ENCODE measurements at places on chromosomes 1 and 21.

- DNase-seq, result no peak
Observed at GRCh38 chr1:214003233-214003632, 15.5 kb downstream of the PROX1 start.

DNA sequence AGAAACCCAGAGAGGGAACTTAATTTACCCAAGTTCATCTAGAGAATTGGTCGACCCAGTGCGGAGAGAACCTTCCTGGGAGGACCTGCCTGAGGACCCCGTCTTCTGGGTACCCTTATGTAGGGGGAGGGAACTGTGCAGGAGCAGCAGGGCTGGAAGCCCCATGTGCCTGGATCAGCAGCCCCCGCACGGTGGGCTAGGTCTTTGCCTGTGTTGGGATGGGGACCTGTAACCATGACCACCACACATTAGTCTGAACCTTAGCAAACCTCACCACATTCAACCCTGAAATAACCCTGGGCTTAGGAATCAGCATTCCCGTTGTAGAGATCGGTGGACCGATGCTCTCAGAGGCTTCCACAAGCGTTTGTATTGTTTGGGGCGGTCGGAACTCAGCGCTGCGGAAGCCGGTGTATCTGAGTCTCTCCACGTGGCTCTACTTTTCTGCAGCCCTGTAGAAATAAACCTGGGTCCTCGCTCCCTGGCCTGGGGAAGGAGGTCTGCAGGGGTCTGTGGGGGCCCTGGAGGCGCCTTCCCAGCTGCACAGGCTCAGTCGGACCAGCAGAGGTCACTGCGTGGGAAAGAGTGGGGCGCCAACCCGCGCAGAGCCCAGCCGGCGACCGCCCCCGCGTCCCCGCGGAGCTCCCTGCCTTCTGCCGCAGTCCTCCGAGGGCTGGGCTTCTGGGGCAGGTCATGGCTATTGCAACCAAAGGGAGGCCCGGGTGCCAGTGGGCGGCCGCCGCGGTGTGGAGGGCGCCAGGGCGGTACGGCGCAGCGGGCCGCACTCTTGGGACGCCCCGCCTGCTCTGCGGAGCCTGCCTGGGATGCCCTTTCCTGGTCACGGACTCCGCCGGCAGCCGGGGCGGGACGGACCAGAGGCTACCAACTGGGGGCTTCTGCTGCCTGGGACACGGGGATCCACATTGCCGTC is 36.2 kb upstream of the KCNA10 start:
- DNase-seq, result peak; percentile 65

DNA sequence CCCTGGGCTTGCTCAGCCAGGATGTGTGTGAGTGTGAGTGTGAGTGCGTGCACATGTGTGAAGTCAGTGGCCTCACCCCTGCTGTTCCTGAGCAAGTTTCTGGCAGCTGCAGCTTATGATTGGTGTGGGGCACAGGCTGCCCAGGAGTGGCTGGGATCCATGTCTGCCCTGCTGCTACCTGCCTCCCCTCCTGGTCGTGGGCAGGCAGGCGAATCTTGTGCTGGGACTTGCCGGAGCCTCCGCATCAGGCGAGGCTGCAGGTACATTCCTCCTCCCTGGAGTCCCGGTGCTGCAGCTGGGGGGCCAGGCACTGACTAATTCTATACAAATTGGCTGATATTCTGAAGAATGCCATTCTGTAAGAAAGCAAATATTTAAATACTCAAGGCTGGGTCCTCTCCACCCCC is 85.6 kb upstream of the WNT4 start:
- DNase-seq, result no peak

- no peak for DNase-seq
Observed at GRCh38 chr1:236073307-236073897, 8.5 kb upstream of the NID1 start.

DNA sequence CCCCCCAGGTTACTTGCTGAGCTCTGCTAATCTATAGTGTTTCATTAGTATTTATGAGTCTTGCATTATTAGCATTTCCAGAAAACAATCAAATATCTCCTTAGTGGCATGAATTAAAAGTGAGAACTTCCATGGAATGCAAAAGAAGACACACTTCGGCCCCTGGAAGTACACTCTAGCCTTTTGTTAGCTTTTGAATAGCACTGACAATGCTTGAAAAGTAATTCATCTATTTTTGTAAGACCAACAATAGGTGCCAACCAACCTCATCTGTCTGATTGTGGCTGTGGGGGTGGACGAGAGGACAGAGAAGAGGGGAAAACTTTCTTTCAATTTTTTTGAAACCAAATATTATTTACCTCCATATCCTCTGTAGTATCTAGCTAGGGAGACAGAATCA is 27.8 kb downstream of the KIAA0040 start:
- no peak for DNase-seq

DNA sequence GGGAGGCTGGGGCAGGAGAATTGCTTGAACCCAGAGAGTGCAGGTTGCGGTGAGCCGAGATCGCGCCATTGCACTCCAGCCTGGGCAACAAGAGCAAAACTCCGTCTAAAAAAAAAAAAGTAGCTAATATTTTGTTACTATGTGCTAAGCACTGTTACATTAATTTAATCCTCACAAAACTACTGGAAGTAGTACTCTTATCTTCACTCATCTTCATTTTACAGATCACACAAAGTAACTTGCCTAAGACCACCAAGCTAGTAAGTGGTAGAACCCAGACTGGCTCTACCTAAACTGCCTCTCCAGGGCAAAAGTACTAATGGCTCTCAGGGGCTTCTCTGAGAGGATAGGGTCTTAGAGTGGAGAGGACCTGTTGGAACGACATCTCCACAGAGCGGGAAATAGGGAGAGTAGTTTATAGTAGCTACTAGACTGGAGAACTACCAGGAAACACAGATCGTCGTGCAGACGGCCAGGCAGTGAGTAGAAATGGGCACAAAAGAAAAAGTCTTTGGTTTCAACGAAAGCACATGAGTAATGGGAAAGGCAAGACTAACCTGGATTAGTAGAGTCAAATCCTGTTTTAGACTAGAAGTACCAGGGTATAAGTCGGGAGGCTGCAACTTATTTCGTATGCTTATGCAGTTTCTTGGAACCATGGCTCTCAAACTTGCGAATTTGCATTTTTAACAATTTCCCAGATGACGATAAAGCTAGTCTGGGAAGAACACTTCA is 1.4 kb downstream of the CLCC1 start:
- no peak for DNase-seq

DNA sequence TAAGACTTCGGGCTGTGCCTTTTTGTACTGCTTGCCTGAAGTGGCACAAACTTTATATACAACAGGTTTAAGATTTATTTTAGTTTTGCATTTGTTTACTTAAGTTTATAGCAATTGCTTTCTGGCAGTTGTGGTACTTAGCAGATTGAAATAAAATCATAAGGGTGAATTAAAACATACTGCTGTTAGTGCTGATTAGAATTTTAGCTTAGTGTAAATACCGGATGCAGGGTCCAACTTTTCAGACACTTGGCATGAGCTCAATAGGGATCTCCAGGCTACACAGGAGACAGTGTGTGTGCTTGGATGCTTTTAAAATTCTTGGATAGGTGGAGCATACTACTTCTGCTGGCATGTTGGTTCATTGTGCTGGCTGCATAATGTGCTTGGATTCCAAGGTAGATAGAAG is 159.6 kb downstream of the NFIA start:
- DNase-seq, result no peak

- DNase-seq, result no peak
Observed at GRCh38 chr1:87684194-87684593, 355.5 kb downstream of the LMO4 start.

DNA sequence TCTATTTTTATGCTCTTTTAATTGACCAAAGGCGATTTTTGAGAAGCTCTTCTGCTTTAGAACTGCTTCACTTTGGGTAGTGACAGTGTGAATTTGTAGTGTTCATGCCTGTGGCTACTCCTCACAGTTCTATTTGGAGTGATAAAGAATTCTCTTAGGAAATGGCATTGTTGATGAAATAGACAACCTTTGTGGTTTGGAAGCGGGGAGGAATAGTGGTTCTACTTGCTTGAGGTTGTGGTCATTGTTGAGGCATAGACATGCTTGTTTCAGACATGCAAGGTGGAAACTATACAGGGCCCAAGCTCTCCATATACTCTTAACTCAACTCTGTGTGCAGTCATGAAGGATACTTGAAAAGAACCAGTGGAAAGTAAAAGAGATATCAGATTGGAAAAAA is 481.1 kb upstream of the NEGR1 start:
- DNase-seq, result no peak

DNA sequence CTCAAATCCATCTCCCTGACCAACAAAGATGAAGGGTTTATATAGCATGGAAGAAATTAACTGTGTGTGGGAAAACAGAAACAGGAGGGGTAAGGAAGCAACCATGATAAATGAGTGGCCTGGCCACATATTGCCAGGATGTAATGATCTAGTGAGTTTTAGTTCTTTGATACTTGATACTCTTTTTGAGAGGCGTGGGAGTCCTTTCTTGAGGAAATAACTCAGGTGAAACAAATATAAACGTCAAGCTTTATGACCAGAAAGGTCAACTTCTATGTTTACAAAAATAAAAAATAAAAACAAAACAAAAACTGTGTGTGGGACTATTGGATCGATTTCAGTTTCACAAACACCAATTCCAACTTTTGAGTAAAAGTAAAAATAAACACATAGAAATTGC is 860.8 kb upstream of the B3GALT2 start:
- no peak for DNase-seq

- DNase-seq, result no peak
Observed at GRCh38 chr1:212686069-212686468, 13.6 kb downstream of the BATF3 start.

GRCh38 chr1:187621951-187622350 is 793.2 kb downstream of the PLA2G4A start:
- no peak for DNase-seq

- DNase-seq, result no peak
Observed at GRCh38 chr1:116850436-116850835, 59.3 kb upstream of the PTGFRN start.
